ENCODE measurements at places on chromosomes 1 and 21.

DNA sequence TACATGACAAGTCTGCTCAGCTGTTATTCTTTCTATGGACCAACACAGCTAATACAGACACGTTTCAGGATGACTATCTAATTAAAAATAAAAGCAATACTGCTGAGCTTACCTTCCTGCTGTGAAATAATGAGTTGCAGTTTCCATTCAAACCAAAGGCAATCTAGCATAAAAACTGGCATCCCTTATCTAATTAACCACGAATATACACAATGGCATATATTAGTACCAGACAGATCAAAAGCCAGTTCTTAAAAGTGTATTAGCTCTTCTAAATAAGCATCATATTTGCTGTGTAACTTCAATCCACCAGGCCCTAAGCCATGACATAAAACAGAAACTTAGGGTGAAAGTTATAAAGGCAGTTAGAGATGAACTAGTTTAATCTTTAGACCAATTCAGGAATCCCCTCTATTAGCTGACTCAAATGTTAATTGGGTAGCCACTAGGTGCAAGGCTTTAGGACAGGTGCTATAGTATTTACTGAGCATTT lies 20.6 kb downstream of the TESK2 start:
- no peak for DNase-seq

DNA sequence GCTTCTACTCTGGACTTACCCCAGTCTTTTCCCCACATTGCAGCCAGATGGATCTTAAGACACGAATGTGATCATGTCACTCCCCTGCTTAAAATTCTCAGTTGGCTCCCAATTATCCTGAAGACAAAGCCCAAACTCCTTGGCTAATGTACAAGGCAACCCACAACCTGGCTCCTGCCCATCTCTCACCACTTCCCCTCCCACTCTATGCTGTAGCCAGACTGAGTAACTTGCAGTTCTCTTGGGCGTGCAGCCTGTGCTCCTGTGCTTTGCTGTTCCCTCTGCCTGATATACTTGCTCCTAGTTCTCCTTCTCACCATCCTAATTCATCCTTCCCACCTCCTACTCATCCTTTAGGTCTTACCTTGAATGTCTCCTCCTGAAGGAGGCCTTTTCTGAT lies 56.2 kb downstream of the LGR6 start:
- DNase-seq: no peak

GRCh38 chr1:108082738-108083562 lies 117.2 kb downstream of the SLC25A24 start:
- DNase-seq: no peak

GRCh38 chr1:207644852-207645634 lies at the start of gene CR1L:
Gene CR1L (plus strand): TSS chr1:207645133. CDS start chr1:207645234, 101 bp downstream.
- DNase-seq: peak; percentile 58

- no peak for DNase-seq
Measured at GRCh38 chr1:62989497-62989896, 205.6 kb downstream of the ATG4C start.

DNA sequence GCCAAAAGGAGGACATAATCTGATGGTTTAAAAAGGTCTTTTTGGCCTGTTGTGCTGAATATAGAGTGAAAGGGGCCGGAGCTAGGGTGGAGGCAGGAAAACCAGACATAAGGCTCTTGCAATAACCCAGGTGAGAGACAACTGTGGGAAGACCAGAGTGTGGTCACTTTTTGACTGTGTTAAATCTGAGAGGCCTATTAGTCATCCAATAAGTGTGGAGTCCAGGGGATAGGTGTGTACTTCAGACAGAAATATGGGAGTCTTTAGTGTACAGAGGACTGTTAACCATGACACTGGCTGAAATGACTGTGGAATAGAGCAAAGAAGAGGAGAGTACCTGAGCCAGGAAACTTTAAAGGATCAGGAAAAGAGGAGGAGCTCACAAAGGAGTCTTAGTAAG lies 89.3 kb downstream of the VAV3 start:
- DNase-seq: no peak

GRCh38 chr1:172141341-172141881 lies 279.1 kb upstream of the C1orf105 start:
- DNase-seq: no peak

DNA sequence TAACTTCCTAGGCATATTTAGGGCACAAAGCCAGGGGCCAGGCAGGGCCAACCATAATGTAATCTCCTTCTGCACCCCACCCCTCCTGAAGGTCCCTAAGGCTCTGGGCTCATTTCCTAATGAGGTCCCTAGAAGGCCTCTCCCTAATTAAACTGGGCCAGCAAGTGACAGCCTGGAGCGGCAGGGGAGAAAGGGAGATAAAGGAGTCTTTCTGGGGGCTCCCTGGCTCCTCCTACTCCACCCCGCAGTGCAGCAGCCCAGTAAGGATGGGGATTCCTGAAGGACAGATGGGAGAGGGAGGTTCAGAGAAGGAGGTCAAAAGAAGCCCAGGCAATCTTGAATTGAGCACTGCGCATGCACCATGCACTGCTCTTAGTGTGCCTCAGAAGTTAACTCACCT lies 12.8 kb downstream of the LRP8 start:
- DNase-seq: no peak

DNA sequence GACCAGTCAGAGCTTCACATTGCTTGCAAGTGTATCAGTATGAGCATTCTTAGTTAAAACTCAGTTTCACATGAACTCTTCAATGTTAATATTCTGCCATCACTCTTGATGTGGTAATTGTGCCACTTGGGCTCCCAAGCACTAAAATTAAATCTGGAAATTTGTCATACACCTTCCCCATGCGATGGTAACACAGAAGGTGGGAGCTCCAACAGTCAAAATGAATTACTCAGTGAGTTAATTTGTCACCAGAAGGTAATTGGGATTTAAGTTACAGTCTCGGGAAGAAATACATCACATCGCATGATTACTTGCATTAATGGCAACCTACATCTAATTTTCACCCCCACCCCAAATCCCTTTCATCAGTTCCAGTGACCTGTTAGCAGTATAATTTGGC lies 376.5 kb upstream of the DAB1 start:
- no peak for DNase-seq

DNA sequence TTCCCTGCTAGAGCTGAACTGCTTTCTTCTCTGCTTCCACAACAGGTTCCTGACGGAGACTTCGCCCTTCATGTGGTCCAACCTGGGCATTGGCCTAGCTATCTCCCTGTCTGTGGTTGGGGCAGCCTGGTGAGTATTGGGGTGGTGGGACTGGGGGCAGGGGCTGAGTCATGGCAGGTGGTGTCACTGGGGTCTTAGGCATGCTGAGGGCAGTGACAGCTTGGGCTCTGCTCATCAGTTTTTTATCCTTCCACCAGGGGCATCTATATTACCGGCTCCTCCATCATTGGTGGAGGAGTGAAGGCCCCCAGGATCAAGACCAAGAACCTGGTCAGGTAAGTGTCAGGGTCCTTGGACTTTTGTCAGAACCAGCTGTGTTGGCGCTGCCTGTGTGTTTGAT lies 1.3 kb downstream of the ATP6V0B start:
- DNase-seq: no peak

DNA sequence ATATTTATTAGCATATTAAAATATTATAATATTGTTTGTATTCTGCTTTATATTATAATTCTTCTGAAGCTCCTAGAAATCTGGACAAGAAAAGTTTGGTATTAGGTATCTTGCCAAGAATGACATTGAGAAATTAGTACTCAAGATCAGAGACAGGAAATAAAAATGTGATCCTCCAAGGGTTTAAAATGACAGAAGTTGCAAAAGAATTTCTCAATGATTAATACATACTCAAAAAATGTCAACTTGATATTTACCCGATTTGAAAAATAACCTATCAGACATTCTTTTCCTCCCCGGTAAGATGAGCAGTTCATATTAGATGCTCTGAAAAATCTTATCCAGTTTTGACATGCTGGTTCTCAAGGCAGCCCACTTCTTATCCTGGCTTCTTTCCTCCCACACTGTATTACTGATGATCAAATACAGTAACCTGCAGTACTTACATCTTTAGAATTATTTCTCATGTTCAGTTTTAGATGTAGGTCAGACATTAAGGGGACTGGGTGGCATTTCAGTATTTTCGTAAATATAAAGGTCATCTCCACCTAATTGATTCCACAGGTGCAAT lies 55.3 kb downstream of the CACHD1 start:
- no peak for DNase-seq

DNA sequence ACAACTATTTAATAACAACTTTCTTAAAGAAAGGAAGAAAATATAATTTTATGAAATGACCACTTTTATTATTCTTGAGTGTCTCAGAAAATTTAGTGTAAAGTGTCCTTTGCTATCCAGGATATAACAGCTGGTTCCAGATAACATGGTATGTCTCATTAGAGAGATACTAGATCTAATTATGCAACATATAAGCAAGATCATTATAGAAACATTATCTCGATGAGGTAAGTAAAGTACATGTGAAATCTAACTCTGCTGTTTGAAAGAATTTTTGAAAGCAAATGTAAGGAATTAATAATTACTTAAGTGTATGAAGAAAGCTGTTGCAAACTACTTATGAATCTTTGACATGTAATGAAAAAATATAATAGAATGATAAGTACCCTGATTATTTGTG lies 887.4 kb upstream of the CXADR start:
- no peak for DNase-seq

- no peak for DNase-seq
Measured at GRCh38 chr1:79667848-79668696, 661.5 kb upstream of the ADGRL4 start.

DNA sequence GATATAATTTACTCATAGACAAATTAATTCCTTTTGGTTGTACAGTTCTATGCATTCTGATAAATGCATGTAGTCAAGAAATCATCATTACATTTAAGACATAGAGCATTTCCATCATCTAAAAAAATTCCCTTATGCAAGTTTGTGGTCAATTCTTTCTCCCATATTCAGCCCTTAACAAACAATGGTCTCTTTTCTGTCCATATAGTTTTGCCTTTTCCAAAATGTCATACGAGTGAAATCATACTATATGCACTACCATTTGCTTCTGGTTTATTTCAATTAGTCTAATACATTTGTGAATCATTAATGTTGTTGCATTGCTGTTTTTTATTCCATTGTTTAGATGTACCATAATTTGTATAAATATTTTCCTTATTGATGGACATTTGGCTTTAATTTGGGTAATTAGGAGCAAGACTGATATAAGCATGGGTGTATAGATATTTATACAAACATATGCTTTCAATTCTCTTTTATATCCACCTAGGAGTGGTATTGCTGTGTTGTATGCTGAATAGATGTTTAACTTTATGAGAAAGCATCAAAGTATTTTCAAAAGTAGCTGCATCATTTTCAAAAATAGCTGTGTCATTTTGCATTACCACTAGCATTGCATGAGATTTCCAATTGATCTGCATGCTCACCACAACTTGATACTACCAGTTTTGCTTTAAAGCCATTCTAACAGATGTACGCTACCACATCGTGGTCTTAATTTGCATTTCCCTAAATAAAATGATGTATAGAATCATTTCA lies 397.0 kb upstream of the ADAMTS5 start:
- peak; percentile 55 for DNase-seq

DNA sequence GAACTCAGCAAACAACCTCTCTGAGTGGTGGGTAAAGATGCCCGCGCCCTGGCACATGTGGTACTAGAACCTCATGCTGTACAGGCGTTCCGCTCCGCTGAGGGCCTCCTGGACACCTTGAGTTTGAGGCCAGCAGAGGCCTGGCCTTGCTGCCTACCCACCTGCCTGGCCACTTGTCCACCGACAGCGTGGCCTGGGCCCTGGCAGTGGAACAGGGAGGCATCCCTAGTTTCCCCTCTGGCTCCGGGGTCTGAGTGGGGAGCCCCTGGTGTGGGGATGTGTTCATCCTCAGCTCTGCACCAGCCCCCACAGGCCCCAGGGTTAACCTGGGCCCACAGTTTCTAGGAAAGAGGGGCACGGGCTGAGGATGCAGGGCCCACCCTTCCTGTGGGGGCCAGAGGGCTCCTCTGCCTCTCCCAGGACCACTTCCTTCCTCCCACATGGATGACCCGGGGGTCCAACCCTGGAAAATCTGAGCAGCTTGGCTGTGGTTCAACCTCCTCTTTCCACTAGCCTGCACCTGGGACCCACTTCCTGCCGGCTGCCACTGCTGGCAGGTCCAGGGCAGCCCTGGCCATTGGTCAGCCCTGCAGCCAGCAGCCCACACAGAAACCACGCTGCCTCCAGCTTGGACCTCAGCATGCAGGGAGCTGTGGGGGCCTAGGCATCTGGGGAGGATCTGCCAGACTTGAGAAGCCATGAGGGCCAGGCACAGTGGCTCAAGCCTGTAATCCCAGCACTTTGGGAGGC lies 53.3 kb upstream of the COL18A1 start:
- no peak for DNase-seq

GRCh38 chr1:15810073-15810472 lies 2.6 kb upstream of the UQCRHL start:
- no peak for DNase-seq

DNA sequence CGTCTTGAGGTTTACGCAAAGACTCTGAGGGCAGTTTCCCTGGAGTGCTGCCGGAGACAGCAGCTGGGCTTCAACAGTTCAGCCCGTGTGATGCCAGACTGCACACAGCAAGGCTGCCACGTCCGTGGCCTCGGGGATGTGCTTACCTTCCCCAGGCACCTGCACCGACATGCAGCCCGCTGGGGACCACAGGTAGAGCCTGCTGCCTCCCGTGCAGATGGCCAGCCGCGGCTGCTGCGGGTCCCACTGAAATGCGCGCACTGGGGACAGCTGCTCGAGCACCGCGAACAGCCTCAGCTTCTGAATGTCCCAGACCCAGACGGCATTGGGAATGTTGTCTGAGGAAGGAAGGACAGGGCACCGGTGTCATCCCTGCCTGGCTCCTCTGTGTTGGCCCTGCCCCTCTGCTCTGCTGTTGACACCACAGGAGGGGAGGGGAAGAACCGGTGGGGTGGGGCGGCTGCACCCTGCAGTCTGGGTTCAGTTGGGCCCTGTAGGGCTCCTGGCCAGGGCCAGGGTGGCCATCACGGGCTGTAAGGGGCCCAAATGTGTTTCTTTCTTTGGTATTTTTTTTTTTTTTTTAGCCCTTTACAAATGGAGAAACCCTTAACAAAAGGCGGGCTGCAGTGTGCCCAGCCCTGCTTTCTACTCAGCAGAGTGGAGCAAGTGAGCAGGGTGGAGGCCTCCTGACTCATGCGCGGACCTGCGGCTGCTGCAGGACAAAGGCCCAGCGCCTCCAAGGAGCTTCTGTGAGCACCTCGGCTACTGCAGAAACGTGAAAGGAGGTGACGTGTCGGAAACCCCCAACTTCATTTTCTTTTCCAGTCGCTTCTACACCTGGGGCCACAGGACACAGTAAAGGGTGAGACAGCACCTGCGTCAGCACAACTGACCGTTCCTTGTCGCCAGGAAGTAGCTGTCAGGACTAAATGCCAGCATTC lies 6.8 kb downstream of the TPRG1L start:
- no peak for DNase-seq

GRCh38 chr1:220338759-220339158 lies 66.5 kb upstream of the RAB3GAP2 start:
- no peak for DNase-seq

Measured in fibroblast of skin of right quadriceps (primary cell).